ENCODE measurements at places on chromosomes 5 and 9.

DNA sequence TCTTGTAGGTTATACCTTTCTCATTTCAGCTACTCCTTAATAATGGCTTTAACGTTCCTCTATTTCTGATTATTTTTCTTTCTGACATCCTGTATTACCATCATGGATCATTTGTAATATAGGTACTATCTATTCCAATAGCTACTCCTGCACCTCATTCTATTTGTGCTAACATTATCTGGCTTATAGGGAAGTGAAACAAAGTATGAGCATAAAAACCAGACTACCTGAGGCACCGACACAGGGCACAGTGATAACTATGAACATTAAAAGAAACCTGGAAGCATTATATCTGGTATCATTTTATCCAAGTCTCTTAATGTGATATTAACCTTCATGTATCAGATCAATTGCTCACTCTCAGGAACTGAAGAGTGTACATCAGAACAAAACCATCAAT is 407.3 kb downstream of the DMRT2 start:
- DNase-seq: no peak

DNA sequence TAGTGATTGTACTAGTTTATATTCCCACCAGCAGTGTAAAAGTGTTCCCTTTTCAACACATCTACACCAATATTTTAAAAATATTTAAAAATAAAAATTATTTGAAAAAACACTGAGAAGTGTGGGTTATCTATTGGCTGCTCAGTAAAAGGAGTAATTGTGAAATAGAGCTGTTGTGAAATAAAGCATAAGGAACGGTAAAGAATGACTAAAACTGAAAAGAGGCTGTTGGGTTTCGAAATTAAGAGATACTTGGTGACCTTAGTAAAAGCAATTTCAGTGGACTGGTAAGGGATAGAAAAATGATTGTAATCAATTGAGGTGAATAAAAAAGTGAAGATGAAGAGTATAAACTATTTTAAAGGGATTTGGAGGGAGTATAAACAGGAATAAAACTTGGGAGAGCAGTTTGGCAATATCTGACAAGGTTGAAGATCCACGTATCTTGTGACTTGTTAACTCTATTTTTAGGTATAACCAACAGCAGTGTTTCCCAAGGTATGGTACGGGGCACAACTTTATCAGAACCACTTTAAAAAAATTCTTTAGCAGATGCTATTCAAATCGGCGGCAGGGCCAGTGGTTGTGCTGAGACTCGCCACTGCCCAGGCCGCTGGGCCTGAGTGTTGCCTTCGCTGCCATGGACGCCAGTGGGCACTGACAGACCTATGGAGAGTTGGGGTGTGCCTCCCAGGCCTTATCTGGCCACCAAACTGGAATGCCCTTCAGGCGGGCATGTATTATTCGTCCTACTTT is 63.3 kb downstream of the TMEM38B start:
- no peak for DNase-seq

DNA sequence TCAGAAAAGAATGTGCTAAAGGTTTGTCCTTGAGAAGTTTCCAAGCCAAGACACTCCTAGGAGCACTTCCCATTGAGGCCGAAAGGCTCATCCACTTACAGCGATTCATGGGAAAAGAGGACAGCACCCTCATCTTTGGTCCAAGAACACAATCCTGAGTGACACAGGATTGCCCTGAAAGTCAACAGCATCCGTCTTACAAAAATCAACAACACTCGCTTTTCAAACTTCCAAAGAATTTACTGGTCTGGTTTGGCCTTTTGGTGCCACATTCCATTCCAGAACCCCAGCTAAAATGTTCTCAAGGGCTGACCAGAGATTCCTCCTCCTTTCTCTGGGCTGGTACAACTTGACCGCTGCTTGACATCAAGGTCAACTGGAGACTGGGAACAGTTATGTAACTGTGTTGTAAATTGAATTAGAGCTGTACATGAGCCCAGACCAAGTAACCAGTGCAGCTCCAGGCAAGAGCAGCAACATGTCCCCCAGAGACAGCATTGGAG is 415.8 kb upstream of the PIK3R1 start:
- no peak for DNase-seq

DNA sequence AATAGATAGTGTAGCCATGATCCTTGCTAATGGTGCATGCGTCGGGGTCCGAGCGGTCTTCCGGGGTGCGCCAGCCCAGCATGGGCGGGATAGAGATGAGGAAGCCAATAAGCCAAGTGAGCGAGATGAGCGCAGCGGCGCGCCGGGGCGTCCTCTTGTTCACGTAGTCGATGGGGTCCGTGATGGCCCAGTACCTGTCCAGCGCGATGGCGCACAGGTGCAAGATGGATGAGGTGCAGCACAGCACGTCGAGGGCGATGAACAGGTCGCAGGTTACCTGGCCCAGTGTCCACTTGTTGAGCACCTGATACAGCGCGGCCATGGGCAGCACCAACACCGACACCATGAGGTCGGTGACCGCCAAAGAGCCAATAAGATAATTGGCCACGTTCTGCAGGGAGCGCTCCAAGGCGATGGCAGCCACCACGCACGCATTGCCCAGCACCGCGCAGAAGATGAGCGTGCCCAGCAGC is 1.1 kb downstream of the HTR1A start:
- no peak for DNase-seq

- DNase-seq: no peak
Measured at GRCh38 chr5:57834829-57835608, 352.4 kb upstream of the ACTBL2 start.

GRCh38 chr5:166441-167372 is 24.6 kb upstream of the LRRC14B start:
- DNase-seq: no peak

- DNase-seq: no peak
Measured at GRCh38 chr5:164358531-164359259, 853.3 kb downstream of the MAT2B start.

- no peak for DNase-seq
Measured at GRCh38 chr5:128407944-128408343, 130.1 kb downstream of the FBN2 start.

GRCh38 chr5:35660451-35660850 is 42.8 kb downstream of the SPEF2 start:
- DNase-seq: no peak

DNA sequence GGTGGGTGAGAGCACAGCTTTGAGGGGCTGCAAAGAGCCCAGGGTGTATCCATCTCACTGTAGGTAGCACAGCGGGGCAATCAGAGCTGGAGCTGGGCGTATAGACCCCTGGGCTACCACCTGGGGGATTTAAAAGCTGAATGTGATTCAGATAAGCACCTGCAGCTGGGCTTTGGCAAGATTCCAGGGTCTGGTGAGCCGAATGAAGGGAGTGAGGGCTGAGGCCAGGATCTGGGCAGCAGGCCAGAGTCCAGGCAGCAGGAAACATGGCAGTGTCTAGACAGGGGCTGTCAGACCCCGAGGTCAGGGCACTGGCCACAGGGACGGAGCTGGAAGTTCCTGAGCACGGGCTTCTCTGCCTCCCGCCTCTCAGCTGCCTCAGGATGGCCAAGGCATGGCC is 8.7 kb downstream of the ASS1 start:
- DNase-seq: no peak

- DNase-seq: no peak
Measured at GRCh38 chr5:89072842-89073672, 190.1 kb upstream of the MEF2C start.

- DNase-seq: no peak
Measured at GRCh38 chr9:92406477-92406876, 2.1 kb upstream of the OGN start.

- DNase-seq: no peak
Measured at GRCh38 chr9:134123764-134124128, 12.1 kb upstream of the WDR5 start.

DNA sequence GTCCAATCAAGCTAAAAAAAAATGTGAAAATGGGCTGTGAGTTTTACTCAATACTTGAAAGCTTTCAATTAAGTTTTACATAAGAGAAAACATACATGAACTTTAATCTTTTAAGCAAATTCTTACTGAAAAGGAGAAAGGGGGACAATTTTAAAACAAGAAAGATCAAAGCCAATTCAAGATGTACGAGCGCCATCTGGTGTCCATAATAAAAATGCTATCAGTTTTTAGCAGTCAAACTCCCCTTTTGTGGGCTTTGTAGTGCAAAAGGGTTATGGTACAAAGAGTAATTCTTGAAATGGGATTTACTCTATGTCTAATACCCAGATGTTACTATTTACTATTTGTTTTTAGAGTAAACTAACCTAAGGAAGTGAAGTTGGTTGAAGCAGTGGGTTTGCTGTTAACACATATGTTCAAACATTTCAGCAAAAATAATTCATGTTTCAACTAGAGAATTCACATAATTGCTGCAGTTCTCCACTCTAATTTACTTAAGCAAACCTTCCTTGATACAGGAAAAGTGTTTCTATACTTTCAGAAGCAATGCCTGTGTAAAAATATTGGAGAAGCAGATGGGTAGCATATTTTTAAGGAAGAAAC is 228.2 kb upstream of the TYRP1 start:
- no peak for DNase-seq

- DNase-seq: peak; percentile 54
Measured at GRCh38 chr5:151757233-151758140, 944 bp downstream of the ATOX1 start.

DNA sequence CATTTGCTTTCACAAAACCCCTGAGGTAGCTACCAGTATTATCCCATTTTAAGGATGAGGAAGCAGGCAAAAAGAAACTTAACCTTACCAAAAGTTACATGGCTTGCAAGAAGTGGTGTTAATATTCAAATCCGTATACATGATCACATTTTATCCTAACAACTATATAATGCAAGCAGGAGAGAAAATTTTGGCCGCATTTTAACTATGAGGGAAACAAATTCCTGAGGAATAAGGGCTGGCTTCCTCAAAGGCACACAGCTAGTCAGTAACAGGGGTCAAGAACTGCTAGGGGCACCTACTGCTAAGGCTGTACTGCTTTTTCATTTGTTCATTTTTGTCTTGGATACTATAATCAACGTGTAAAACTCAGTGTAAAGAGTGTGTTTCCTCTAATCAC is 81.0 kb downstream of the LHFPL2 start:
- DNase-seq: no peak

DNA sequence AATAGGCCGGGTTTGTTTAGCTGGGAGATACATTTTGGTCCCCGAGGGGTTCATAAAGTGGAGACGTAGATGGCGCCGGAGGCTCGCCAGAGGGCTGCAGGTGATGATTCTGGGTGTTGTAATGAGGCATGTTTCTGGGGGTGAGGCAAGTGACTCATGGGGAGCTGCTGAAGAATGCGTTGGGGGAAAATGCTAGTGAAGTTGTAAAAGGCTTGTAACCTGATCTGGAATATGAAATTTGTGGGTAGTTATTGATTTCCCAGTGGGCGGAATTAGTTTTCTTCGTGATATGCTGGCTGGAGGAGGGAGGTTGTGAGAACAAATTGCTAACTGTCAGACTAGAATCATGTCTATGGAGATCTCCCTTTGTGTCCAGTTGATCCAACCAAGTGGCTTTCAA is 158.3 kb downstream of the DOCK2 start:
- no peak for DNase-seq

DNA sequence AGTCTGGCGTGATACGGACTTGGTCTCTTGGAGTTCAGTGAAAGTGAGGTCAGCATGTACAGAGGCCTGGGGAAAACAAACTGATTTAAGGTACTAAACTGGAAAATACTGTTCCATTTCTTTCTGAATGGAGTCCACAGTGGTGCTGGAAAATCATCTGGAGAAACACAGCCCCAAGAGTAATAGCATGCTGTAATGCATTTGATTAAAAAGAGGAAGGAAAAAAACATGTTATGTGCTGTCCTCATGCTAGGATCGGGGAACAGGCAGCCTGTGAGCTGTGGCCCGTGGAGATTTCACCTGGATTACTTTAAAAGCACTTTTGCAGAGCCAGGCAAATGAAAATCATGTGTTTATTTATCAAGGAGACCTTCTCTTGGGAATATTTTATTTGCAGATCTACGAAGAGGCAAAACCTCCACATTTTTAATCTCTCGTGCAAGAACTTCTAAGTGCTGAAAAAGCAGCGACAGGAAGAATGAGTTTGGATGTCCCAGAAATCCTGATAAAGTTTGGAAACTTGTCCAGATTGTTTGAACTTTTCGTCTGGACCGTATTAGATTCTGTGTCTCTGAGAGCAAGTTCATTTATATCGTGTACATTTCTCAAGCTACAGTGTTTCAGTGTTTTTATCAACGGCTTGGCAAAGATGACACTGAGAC is 228.8 kb downstream of the GAS1 start:
- DNase-seq: no peak

- DNase-seq: no peak
Measured at GRCh38 chr9:109166171-109166770, 778 bp downstream of the FRRS1L start.

DNA sequence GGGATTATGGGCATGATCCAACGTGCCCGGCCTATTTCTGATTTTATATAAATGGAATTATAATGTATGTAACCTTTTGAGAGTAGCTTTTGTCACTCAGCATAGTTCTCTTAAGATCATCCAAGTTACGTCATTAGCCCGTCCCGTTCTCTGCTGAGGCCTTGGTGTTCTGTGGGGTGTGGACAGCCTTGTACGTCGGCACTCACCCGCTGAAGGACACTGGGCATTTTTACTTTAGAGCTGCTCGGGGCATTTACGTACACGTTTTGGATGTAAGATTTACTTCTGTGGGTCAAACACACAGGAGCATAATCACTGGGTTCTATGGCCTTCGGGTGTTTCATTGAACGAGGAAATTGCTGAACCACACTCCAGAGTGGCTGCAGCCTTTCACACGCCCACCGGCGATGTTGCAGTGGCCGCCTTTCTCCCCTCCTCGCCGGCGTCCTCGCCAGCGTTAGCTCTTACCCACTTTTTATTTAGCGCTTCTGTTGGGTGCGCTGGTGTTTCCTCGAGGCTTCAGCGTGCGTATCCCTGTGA is 101.8 kb downstream of the EHMT1 start:
- no peak for DNase-seq

GRCh38 chr5:58334035-58334434 is 125.9 kb downstream of the PLK2 start:
- DNase-seq: no peak

- DNase-seq: no peak
Measured at GRCh38 chr5:95920822-95921221, 40.8 kb downstream of the ELL2 start.

GRCh38 chr5:148397968-148398595 is 14.3 kb downstream of the FBXO38 start:
- DNase-seq: no peak

GRCh38 chr5:73812457-73812856 is 186.5 kb downstream of the ARHGEF28 start:
- DNase-seq: no peak

GRCh38 chr5:93649234-93649900 is 66.3 kb downstream of the NR2F1 start:
- no peak for DNase-seq

DNA sequence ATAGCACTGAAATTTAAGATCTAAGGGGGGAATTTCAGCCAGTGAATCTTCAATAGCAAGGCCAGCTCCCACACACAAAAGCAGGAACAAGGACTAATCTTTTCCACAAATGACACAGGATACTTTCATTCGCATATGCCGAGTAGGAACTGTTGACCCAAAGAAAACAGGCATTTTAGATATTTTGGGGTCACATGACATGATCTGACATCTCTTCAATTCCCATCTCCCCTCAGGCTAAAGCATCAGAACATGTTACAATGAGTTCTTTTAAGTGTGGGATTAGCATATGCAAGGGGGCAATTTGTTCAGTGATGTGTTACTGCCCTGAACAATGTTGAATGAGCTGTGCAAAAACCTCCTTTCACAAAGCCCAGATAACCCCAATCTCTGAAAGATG is 68.2 kb downstream of the TLE1 start:
- DNase-seq: no peak

- no peak for DNase-seq
Measured at GRCh38 chr5:11166923-11167322, 405.9 kb upstream of the DAP start.

- DNase-seq: no peak
Measured at GRCh38 chr5:73027361-73027760, 71.5 kb downstream of the FCHO2 start.
